ENCODE measurements at places on chromosomes 11 and 22.

GRCh38 chr11:19093976-19094375 lies 23.0 kb upstream of the ZDHHC13 start:
- DNase-seq: peak; percentile 15

GRCh38 chr11:78344676-78345075 lies 72.9 kb downstream of the GAB2 start:
- no peak for DNase-seq

GRCh38 chr11:118749429-118749828 lies 41.5 kb downstream of the DDX6 start:
- no peak for DNase-seq

DNA sequence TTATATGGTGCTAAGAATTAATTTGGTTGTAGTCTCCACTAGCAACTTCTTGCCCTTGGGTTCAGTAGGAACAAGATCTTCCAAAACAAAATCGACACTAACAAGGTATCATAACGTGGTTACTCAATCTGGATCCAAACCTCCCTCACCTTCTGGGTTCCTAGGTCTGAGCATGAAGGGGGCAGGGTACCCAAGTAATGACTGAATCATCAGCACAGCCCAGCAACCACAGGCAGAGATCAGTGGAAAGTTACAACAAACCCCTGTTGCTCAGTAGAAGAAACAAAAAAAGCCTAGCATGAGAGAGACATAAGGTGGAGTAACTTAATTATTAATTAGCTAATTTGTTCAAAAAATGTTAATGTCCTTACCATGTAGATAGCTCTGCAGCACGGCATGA lies 221.4 kb downstream of the BLID start:
- DNase-seq: peak; percentile 68

DNA sequence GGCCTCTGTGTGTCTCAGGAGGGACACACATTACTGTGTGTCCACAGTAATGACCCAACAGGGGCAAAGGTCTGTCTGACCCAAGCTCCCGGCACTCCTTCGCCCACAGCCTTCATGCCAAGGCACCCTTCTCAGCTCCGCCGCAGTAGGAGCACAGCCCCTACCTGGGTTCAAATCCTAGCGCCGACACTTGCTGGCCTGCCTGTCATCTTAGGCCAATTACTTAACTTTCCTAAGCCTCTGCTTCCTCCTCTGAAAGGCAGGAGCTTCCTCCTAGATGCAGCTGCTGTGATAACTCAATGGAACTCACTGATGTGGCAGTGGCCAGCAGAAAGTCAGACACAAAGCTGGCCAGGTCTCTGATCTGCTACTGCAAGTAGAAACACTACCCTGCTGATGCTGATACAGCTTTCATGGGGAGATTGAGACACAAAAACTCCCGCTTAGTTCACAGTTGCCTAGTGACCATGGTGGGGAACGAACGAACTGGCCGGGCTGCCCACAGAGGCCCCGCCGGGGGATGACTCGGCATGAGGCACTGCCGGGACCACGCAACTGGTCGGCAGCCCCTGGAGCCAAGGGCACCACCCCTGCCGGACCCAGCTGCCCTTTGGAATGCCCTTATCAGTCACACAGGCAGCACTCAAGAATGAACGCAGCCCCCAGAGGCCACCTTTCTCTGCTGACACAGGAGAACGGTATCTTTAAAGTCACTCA lies 8.1 kb downstream of the EHD1 start:
- peak; percentile 62 for DNase-seq

DNA sequence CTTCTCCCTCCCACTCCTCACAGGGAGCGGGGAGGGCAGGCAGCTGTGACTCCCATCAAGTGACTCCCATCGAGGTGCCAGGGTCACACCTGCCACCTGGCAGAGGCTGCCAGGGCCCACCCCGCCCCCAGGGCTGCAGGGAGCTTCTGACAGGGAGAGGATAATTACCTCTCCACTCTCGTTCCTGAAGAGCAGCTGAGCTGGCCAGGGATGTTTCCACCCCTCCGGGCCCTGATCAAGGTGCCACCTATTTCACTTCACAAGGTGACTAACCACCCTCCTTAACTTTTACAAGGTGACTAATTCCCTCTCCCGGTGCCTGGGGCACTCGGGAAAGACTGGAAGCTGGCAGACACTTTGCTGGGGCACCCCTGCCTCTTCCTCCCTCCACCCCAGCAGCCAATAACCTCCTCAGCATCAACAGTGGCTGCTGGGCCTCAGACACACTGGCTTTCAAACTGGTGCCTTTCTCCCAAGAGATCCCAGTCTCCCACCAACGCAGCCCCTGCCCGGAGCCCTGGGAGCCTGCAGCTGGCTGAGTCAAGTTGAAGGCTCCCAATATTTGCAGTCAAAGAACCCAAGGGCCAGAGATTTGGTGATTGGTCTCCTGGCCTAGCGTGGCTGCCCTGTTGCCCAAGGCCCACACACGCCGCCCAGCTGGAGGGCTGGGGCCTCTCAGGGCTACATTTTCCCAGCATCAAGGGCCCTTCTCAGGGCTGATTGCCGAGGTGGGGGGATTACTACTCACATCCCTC lies 22.0 kb upstream of the MYRF start:
- no peak for DNase-seq

DNA sequence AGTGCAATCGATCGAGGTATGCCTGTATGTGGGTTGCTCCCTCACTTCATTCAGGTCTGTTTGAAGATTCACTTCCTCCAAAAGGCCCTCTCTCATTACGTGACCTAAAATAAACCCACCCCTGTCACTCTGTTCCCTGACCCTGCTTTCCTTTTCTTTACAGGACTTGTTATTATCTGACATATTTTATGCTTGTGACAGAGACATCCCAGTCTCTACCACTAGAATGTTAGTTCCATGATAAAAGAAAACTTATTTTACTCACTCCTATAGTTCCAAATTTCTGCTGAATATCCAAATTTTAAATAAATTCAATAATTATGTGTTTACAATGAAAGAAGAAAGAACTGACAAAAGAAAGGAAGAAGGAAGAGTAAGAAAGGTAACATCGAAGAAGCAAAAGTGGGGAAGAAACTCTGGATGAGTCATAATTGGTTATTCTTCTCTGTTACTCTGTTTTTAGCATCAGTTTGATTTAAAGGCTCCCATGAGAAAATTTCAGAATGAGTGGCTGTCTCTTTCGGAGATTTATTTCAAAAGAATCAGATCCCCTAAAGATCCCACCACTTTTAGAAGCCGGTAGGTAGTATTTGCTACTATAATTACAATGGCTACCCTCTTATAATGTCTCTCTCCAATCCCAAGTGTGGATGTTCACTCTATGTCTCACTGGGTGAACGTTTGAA lies 33.5 kb downstream of the ENTHD1 start:
- DNase-seq: no peak

GRCh38 chr11:27239305-27239942 lies 123.6 kb downstream of the CCDC34 start:
- no peak for DNase-seq

- DNase-seq: no peak
Observed at GRCh38 chr11:34495239-34495723, 18.3 kb downstream of the ELF5 start.

DNA sequence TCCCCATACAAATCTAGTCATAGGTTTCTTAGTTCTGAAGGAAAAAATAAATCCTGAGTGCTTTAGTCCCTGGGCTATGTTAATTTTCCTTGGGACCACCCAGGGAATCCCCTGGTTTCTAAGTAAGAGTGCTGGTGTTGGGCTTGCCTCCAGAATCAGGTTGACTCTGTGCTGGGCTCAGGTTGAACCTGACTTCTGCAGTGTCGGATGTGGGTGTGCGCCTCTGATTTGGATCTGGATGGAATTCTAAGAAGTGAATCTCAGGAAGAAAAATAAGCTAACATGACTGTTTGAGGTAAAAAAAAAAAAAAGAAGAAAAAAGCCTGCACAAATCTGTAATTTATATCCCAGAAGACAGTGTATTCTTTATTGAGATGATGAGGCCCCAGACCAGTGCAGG lies 29.0 kb upstream of the NELL1 start:
- no peak for DNase-seq

DNA sequence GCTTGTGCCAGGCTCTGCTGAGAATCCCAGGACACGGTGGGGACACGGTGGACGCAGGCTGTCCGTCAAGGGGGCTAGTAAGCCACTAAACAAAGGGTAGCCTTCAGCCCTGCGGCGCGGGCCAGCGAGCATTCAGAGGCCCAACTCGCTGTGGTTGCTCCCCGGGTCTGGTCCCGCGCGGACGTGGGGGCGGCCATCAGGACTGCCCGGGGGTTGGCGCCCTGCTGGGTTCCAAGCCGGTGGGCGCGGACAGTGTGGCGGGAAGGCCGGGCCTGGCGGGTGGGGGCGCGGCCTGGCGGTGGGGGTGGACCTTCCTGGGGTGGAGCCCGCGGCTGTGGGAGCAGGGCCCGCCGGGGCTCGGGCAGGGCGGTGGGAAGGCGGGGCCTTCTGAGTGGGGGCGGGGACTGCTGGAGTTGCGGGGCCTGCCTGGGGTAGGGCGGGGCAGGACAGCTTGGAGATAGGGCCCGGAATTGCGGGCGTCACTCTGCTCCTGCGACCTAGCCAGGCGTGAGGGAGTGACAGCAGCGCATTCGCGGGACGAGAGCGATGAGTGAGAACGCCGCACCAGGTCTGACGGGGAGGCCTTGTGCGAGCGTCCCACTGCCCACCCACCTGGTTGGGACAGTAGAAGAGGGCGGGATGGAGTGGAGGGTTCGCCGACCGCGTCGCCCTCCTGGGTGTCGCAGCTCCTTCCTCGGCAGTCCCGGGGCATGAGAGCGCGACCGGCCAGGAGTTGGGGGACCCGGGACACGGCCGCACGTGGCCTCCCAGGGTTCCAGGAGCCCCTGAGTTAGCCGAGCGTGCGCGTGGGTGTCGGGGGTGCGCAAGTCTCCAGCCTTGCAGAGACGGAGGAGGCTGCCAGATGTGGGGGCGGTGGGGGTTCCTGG lies at the start of gene SERHL2:
TSS of gene SERHL2 (plus strand) at position 482 of the 887 bp plus-strand sequence. CDS start at position 547, 65 bp downstream.
- DNase-seq: peak; percentile 77

GRCh38 chr22:38549101-38549894 lies 20.7 kb downstream of the DMC1 start:
- no peak for DNase-seq

- no peak for DNase-seq
Observed at GRCh38 chr11:115579181-115579825, 75.1 kb upstream of the CADM1 start.

- DNase-seq: no peak
Observed at GRCh38 chr22:17952273-17952801, 72.0 kb downstream of the MICAL3 start.

- DNase-seq: no peak
Observed at GRCh38 chr11:15379483-15379882, 264.8 kb downstream of the INSC start.

GRCh38 chr11:34669458-34669857 lies 48.6 kb downstream of the EHF start:
- no peak for DNase-seq

DNA sequence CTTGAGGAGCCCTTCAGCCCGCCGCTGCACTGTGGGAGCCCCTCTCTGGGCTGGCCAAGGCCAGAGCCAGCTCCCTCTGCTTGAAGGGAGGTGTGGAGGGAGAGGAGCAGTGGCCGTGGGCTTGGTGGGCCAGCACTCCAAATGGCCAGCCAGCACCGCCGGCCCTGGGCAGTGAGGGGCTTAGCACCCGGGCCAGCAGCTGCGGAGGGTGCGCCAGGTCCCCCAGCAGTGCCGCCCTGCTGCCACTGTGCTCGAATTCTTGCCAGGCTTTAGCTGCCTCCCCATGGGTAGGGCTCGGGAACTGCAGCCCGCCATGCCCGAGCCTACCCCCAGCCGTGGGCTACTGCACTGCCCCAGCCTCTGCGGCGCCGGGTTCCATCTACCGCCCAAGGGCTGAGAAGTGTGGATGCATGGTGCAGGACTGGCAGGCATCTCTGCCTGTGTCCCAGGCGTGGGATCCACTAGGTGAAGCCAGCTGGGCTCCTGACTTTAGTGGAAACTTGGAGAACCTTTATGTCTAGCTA lies 82.7 kb downstream of the KCNA4 start:
- DNase-seq: no peak

- DNase-seq: no peak
Observed at GRCh38 chr11:61645179-61645868, 34.9 kb upstream of the DAGLA start.

DNA sequence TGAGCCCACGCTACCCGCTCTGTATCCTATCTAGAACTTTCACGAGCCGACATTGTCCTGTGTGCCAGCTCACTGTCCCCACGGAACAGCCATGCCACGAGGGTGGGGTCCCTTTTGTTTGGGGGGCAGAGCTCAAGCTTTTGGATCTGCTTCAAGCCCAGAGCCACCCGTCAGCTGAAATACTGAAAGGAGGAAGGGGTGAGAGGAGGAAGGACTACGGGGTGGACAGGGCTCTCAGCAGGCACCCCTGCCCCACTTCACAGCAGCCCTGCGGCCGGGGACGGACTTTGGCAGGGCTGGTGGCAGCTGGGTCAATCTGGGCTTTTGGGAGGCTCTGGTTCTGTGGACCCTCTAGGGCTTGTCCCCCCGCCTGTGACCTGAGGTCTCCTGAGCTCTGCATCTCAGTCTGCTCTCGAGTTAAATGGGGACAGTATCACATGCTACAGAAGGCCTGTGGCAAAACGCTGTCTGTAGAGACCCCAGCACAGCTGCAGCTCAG lies 30.0 kb upstream of the MUC5AC start:
- no peak for DNase-seq

DNA sequence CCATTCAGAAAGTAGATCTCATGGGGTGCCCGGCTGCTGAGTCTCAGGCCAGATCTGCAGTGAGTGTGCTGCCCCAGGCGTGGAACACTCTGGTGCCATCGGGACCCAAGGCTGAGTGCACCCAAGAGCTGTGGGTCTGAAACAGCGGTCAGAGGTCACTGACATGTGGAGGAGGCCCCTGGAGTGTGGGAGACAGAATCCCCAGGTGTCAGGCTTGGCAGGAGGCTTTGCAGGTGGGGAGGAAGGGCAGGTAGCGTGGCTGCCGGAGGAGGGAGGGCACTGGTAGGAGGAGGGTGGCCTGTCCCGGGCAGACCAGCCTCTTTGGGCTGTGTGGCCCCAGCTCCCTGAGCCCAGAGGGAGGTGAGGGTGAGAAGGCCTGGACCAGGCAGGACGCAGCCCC lies 31.7 kb upstream of the KRTAP5-6 start:
- no peak for DNase-seq

GRCh38 chr22:44697423-44698141 lies 4.4 kb upstream of the PRR5 start:
- peak; percentile 70 for DNase-seq

DNA sequence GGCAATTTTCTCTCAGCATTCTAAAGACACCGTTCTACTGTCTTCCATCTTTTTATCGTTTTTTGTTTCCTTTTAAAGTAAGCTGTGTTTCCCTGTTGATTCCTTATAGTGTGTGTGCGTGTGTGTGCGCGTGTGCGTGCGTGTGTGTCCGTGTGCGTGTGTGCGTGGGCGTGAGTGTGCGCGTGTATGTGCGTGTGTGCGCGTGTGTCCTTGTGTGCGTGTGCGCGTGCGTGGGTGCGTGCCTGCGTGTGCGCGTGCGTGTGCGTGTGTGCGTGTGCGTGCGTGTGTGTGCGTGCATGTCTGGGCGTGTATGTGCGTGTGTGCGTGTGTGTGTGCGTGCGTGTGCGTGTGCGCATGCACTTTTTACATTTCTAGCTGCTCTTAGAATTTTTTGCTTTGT lies 1033.7 kb downstream of the BRD1 start:
- no peak for DNase-seq

DNA sequence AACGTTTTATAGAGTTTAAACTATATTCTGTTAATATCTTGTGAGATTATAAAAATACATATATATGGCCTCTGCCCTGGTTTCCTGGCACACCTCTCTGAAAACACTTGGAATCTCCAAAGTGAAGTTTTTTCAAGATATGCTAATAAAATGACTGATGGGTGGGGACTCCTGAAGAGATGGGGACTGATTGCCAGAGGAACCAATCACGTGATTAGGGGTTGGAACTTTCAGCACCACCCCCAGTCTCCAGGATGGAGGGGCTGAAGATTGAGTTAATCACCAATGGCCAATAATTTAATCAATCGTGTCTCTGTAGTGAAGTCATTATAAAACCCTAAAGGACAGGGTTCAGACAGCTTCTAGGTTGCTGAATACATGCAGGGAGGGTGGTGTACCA lies 37.4 kb downstream of the C11orf71 start:
- DNase-seq: no peak
